ENCODE measurements at places on chromosomes 2 and 18.

DNA sequence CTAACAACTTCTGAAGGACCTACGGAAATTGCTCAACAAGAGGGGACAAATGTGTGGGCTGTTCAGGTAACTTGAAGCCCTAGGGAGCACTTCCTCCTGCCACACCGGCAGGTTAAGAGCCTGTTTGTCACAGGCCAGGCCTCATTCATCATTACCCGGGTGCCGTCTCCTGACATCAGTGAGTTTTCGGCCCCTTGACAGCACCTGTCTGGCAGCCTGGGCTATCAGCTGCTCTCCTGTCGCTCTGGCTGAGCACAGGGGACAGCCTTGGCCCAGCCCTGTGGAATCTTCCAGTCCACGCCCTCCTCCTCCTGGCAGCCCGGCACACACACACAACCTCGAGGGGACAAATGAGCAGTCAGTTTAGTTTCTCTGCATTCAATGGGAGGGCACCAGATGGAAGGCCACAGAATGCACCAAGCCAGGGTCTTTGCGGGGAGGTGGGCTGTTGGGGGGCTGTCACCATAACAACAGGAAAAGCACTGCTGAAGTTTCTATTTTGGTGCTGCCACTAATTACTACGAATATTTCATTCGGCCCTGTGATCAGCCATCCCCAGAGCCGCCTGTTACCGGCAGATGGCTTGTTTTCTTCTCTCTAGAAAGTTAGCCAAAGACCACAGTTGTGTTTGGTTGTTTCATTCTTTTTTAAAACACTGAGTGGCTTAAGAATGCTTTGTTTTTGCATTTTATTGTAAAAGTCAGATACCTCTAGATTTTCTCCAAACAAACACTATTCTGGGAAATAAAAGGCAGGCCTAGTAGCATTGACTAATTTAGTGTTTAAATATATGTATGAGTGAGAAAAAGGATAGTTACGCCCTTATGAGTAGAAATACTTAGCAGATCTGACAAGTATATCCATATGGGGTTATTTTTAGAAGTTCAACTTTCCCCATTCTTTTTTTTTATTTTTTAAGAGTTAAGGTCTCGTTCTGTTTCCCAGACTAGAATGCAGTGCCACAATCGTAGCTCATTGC is 189.9 kb upstream of the NDUFV2 start:
- peak; percentile 57 for DNase-seq

DNA sequence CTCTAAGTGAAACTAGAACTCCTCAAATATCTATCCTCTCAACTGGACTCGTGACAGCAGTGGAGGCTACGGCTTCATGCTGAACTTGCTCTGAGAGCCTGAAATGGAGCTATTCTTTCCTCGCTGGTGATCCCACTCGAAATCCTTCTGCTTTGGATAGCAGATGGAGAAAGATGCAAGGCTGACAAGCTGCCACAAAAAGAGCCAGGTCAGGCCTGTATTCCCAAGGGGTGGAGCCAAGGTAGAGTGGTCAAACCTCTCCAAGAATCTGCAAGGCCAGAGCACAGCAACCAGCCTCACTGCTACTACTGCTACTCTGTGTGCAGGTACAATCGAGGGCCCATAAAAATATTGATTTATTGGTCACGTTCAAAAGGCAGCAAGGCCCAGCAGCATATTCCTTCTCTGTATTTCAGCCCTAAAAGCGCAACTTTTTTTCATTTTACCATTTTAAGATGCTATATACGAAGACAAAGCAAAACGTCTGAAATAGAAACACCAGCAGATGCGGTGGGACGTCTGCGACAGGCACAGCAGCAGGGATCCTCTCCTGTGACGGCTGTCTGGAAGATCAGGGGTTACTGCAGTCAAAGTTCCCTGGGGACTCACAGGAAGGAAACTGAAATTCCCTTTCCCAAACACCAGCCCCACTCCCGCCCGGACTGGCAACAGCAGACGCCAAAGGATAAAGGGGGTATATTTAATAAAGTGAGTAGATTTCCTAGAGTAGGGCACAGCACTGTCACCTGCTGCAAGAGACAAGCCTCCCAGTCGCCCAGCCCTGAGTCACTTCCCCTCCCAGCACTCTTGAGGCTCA is 2.4 kb downstream of the SPRED2 start:
- no peak for DNase-seq

DNA sequence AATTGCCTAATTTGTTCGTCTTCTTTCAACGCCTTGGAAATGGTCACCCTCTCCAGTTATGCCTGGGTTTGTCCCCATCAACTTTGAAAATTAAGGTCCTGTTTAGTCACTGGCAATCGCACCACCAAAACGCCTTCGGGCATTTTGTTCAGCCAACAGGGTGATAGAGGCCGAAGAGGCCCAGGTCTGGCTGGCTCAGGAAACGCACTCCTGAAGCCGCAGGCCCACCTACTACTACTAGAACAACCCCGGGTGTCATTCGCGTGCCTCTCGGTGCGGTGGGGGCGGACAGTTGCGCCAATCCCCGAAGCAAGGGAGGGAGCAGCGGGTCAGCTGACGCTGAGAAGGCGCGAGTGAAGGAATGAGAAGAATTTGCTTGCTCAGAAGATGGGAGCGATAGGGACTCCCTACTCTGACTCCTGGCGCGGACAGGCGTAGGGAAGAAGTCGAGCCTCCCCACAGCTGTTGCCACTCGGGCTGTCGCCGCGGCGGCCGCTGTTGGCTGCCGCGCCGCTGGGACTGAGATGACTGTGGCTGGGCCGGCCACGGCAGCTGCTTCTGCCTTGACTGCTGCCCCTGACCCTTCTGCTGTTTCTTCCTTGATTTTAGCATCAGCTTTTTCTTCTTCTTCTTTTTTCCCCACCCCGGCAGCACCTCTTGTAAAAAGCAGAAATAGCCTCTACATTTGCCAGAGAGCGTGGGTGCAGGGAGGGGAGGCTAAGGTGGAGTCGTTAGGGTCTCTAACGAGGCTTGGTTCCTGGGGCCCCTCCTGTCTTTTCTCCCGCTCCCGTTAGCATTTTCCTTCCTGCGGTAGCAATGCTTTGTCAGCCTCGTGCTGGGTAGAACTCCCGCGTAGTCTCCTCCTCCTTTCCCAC is 387.6 kb downstream of the FIGN start:
- peak; percentile 92 for DNase-seq

DNA sequence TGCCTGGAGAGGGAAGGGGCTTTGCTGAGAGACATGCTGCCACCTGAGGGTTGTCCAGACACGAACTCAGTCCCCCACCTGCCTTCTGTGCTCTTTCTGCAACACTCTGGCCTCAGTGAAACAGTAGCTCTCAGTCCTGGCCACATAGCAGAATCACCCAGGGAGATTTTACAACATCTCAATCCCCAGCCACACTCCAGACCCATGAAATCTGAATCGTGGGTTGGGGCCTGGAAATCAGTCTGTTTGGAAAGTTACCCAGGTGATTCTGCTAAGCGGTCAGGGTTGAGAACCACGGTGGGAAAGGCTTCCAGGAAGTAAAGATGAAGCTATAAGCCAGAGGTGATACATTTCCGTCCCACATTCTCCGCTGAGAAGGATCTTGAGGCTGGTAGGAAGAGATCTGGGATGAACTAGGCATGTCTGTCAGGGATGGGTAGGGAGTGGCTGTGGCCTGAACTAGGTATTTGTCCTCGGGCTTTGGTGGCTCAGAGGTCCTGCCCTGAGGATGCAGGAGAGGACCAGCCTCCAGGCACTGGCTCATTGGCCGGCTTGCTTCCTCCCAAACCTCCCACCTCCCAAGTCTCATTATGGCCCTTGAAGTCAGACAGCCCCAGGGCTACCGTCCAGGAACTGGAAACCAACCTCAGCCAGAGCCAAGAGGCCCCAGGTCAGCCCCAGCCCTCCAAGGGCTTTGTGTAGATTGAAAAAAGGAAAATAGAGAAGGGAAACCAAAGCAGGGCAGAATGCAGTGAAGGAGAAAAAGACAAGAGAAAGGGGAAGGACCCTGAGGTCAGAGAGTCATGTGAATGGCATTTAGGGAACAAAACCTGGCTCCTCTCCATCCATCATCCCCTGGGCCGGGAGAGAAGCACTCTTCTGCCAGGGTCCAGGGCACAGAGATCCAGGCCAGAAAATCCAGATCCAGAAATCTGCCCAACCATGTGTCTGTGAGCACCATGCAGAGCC is 119.6 kb downstream of the ZFP36L2 start:
- no peak for DNase-seq

DNA sequence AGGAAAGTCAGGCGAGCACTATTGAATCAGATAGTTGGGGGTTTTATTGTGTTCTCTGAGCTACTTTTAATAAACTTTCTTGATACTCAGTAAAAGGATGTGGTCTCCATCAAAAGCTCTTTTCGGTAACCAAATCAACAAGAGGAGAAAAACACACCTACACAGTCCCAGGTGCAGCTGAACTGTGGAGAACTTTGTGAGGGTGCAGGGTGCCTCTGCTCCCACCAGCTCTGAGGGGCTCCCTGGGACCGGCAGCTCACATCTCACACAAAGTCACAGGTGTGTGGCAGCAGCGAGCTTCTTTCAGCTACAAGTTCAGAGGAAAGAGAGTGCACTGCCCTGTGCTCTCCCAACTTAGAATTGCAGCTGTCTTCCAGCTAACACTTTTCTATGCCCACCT is 650.4 kb downstream of the RNF144A start:
- DNase-seq, result no peak

DNA sequence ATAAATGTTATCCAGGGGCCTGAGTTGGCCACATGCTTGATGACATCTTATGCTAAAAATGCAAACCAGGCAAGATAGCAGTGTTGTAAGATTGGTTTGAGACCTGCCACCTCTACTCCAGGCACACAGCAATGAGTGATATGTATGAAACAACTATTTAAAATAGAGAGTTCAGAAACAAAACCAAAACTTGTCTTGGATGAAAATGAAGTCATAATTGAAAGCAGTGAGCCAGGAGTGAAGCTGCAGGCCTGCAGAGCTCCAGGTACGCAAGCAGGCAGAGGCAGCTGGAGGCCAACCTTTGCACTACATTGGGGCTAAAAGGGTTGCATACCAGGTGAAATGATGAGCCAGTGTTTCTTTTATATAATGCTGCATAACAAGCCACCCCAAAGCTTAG is 89.2 kb upstream of the SPATS2L start:
- no peak for DNase-seq

GRCh38 chr2:36088716-36089328 is 266.8 kb upstream of the CRIM1 start:
- DNase-seq, result no peak

GRCh38 chr2:143440411-143441012 is 311.3 kb downstream of the ARHGAP15 start:
- DNase-seq, result no peak

DNA sequence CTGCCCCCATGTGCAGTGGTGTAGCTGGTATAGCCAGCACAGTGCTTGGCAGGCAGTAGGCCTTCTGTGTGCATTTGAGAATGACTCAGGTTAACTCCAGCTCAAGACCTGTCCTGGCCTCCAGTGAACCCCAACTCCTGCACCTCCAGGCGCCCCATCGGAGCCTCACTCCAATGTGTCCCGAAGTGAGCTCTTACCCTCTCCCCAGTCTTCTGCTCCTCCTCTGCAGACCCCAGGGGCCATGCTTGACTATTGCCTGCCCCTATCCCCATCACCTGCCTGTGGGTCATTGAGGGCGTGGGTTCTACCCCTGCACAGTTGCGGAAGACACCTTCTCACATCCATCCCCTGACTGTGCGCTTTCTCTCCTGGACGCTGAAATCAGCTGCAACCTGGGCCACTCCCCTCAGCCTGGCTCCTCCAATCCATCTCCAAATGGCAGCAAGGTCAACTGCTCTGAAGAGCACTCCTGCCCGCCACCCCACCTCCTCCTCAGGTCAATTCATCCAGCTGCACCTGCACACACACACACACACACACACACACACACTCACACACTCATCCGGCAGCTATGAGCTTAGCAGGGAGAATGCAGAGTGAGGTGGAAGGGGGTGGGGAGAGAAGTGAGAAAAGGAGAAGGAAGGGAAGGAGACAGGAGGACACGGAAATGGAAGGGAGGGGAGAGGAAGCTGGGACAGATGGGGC is 130.3 kb upstream of the GLI2 start:
- DNase-seq, result no peak

DNA sequence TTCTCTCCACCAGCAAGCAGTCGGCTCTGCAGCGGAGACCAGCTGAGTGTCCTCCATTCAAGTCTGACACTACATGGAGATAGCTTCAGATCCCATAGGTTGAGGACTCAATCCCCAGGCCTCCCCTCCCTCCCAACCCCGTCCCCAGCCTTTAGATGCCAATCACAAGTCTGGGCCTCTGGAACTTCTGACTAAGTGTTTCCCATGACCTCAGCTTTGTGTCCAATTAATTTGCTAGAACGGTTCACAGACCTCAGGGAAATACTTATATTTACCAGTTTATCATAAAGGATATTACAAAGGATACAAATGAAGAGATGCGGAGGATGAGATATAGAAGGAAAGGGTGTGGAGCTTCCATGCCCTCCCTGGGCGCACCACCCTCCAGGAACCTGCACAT is 77.4 kb downstream of the MERTK start:
- DNase-seq, result no peak

GRCh38 chr2:44620189-44620990 is 258.6 kb downstream of the CAMKMT start:
- no peak for DNase-seq

GRCh38 chr2:55235724-55236538 is 3.4 kb downstream of the RPS27A start:
- DNase-seq, result no peak

GRCh38 chr2:222320436-222321395 is 21.9 kb upstream of the PAX3 start:
- DNase-seq, result no peak

GRCh38 chr2:127355407-127356008 is 32.3 kb downstream of the MAP3K2 start:
- no peak for DNase-seq

GRCh38 chr18:25886283-25886682 is 204.1 kb downstream of the SS18 start:
- no peak for DNase-seq

GRCh38 chr2:224608104-224608503 is 22.9 kb upstream of the CUL3 start:
- no peak for DNase-seq

DNA sequence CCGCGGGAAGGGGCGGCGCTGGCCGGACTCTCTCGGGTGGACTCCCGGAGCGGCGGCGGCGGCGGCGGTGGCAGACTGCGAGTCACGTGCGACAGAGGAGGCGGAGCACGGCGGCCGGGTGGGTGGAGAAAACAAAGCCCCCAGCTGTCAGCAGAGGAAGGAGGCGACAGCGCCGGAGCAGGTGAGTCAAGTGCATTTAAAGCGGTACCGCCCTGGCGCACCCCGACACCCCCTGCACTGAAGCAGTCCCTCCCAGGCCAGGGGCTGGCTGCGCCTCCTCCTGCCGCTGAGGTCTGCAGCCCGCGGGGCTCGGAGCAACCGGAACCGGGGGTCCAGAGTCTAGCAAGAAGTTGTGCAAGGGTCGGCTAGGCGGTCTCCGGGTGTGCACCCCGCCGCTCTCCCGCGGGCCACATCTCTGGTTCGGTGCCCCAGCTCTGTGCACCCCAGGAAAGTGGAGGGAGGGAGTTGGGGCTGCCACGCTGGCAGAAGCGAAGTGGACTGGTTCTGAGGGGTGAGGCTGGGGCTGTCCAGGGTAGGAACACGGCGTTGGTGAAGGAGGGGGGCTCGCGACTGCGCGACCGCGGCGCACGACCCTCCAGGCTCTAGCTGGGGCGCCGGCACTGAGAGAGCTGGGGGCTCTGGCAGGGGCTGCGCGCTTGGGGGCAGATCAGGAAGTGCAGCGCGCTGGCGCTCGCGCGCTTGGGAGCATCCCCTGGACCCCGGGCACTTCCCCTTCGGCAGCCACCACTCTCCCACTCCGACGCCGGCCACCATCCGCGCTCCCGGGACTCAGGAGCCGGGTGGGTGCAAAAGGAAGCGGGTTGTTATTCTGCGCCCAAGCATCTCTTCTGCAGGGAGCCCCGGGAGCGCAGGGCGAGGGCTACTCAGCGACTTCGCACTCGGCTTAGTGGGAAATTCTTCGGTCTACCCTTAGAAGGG is 64.0 kb upstream of the MAPRE2 start:
- peak; percentile 90 for DNase-seq
